ENCODE measurements at places on chromosomes 16 and 17. TPM values are rescaled to one million over a fixed set of nuclear protein-coding genes. Genes with fewer than 3 reads are reported as not detected.

Gene ALDH3A2
- total RNA-seq: 134 TPM

Gene ESRP2
- 61.0 TPM for total RNA-seq

DNA sequence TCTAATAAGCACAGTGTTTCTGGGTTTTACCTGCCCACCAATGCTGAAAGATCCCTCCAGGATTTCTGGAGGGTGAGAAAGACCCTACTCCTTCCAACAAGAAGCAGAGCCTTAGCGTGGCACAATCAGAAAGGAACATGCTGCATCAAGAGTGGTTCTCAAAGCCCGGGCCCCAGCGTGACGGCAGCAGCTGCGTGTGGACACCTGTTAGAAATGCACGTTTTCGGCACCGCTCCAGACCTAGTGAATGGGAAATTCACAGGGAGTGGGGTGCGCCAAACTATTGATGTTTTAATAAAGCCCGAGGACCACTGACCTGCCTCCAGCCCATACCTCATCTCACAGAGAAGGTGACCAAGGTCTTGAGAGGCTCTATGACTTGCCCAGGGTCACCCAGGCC is 55.8 kb downstream of the PECAM1 start:
- no peak for DNase-seq

Gene TOP2A
- total RNA-seq: 3.3 TPM

DNA sequence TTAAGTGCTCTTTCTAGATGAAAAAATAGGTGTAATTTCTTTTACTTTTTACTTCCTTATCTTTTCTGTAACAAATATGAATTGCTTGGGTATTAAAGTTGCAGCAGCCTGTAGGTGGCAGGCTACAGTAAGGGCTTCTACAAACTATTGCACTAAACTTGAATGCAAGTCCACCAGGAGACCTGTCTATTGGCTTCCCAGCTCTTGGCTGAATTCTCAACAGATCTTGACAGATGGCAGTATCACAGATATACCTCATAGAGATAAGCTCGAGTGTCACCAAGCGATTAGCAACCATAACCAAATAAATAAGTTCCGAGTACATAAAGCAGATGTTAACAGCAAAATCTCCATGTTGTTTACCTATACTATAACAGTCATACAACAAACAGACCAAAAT is 5.9 kb downstream of the BBS2 start:
- no peak for DNase-seq

- DNase-seq: no peak
Measured at GRCh38 chr16:57469917-57470470, 7.5 kb downstream of the POLR2C start.

DNA sequence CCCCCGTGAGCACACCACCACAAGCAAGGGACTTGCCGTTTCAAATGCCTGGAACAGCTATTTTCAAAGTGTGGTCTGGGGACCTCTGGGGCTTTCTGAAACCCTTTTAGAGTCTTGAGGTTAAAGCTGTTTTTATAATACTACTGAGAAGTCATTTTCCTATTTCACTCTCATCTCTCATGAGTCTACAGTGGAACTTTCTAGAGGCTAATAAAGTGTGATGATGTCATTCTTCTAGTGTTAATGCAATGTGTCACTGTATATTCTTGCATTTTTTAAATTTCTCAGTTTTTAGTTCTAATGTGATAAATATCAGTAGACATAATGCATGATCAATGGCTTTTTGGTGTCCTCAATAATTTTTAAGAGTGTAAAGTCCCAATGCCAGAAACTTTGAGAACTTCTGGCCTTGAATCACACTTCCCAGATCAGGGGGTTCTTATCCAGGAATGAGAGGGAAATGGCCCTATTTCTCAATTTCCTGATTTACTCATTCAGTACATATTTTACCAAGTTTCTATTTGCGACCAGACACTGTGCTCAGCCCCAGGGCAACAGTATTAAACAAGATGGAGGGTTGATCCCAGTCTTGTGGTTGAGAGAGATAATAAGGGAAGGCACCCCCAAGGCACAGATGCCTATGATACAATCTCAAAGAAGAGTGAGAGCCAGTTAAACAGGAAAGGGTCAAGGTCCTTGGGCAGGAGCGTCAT is 444.0 kb downstream of the HS3ST3B1 start:
- no peak for DNase-seq

Gene ZFP90
- total RNA-seq: 17.7 TPM

- DNase-seq: peak; percentile 29
Measured at GRCh38 chr17:2980211-2980903, 83.0 kb downstream of the OR1D5 start.

- DNase-seq: no peak
Measured at GRCh38 chr17:29007456-29007855, 1.6 kb upstream of the SEZ6 start.

Gene SLC5A10
- not detected for total RNA-seq

Gene RUNDC3A
- 0.32 TPM for total RNA-seq

Data from upper lobe of right lung (tissue), 1 donor.